Activated naive CD8-positive, alpha-beta T cell treated with anti-CD3 and anti-CD28 coated beads, Interleukin-2, amount 50 U/mL, for 16 hours (primary cell): ENCODE measurements at places on chromosomes 6 and 20.
A peak's percentile ranks its signal among the peaks of the same experiment; 100 is the strongest.

DNA sequence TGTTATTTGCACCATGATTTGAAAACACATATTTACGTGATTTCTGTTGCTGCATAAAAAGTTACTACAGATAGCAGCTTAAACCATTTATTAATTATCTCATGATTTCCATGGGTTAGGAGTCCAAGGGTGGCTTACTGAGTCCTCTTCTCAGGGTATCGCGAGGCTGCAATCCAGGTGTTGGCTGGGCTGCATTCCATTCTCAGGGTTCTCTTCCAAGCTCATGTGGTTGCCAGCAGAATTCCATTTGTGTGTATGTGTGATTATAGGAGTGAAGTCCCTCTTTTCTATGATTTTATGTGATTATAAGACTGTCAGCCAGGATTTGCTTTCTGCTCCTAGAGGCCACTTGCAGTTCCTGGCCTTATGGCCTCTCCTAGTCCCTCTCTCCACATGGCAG, 135.1 kb downstream of the FAM83B start:
- no peak for DNase-seq

GRCh38 chr6:20024316-20024673, 187.1 kb downstream of the ID4 start:
- DNase-seq, result no peak

GRCh38 chr6:144997996-144998395, 712.9 kb downstream of the UTRN start:
- no peak for DNase-seq

DNA sequence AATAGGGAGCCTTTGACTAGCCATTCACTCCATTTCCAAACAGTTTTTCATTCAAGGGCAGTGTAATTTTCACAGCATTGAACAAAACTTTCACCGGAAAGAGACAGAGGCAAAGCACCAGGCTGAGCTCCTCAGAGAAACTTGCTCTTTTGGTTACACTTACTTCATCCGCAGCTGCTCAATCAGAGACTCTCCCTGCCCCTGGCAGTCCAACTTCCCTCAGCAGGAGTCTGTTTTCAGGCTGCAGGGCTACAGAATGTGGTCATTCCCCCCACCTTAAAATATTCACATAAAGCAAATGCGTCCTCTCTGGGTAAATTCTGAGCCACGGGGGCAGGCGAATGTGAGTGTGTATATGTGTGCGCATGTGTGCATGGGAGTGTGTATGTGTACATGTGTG, 70.0 kb upstream of the ZNF133 start:
- DNase-seq, result no peak

GRCh38 chr20:3987296-3987695, 28.1 kb downstream of the RNF24 start:
- DNase-seq, result no peak

DNA sequence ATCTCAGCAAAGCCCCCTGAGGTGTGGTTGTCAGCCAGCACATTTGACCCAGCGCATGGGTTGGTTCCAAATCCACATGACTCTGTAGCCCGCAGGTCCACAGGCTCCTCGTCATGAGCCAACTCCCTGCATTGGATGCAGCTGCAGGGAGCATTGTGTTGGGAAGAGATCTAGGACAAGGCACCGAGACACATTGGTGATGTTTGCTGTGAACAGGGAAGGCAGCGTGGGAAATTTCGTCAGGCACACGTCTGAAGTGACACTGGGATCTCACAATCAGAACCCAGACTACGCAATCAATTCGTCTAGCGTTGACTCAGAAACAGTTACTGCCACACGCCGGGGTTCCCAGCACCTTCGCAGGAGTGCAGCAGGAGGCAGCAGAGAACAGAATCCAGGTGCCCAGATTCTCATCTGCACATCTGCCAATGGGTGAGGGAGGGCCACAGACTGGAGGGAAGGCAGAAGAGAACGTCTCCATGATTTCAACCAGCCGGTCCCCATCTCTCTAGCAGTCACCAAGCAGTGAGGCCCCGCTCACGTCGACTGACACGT, 177.0 kb downstream of the TTLL2 start:
- no peak for DNase-seq

DNA sequence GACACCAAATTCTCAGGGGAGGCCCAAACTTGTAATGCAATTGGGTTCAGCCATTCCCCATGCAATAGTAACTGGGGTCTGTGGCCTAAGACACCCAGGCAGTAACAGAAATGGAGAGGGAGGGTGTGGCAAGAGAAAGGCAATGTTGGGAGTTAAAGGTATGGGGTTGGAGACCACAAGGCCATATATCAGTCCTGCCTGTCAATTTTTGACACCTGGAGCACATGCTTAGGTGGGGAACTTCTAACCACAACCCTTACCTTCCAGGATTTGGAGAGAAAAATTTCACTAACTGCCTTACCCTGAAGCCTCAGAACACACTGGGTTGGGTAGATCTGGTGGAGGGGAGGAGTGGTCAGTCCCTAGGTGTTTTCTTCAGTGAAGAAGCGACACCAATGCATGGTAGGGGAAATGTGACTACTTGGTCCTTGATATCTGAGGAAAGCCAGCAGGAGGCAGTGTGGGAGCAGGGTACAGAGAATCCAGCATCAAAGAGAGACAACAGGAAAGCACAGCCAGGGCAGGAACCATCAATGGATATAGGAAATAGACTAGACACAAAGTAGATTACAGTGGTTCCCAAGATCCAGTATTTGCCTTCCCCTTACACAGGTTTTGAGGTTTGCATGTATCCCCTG, 6.8 kb upstream of the USP49 start:
- peak; percentile 34 for DNase-seq

DNA sequence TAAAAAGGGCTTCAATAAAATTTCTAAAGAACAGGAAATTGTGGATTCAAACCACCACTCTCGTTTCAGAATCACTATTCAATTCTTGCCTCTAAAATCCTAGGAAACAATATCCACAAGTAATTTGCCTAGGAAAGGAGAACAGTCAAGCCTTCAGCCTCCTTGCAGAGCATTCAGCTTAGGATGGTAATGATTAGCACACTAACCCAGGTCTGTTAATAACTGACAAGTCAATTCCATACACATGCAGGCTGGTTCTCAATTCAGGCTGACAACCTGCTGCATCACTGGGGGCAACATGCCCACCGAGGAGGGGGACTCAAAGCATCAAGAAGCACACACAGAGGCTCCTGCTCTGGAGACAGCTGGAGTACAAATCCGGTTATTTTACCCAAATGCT, 57.6 kb downstream of the GMDS start:
- no peak for DNase-seq

DNA sequence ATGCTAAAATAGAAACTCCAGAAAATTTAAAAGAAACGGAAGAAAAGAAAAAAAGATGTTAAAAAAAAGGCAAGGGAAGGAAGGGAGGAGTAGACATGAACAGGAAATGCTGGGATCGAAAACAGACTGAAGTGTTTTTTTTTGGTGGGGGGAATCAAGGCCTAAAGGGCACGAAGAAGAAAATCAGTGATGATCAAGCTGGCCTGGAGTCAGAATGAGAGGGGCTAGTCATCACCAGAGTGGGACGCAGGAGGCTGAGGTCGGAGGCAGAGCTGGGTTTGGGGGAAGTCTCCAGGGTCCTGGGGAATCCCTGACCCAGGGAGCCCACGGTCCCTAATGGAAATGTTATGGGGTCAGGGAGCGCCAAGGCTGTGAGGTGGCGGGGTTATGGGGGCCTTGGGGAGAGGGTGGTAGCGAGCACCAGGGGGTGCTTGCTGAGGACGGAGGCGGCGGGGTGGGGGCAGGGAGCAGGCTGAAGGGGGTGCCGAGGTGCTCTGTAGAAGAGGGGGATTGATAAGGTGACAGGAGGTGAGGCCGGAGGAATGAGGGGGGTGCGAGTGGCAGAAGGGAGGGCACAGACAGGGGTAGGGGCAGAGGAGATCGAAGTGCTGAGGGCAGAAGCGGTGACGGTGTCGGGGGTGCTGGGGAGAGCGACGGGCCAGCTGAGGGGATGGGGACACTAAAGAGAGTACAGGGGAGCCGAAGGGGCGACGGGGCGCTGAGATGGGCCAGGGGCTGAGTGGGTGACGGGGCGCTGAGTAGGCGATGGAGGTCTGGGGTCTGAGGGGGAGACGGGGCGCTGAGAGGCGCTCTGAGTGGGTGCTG, 684 bp downstream of the ZNFX1 start:
- DNase-seq, result no peak

DNA sequence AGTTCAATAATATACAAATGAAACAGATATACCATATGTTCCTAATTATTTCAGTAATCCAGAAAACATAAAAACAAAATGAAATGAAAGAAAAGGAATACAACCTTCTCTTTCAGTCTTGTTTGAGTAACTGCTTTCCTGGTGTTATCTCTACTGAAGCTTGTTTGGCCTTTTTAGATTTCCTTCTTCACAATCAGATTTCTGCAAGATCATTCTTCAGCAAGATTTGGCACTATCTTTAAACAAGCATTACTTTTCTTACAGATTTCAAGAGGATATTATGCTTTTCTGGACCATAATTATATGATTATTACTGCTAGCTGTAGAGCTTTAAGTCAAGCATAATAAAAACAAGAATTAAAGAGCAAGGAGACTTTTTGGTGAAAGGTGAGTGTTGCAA, 120.2 kb downstream of the MYB start:
- no peak for DNase-seq

- no peak for DNase-seq
These were observed 22.2 kb downstream of the PSMG4 start for GRCh38 chr6:3280866-3281465.

GRCh38 chr20:45617591-45617990, 11.9 kb upstream of the WFDC10A start:
- no peak for DNase-seq

- no peak for DNase-seq
These were observed 968.4 kb upstream of the SLC35B3 start for GRCh38 chr6:9403736-9404135.

GRCh38 chr20:32841174-32841573, 17.5 kb upstream of the EFCAB8 start:
- no peak for DNase-seq

- DNase-seq, result no peak
These were observed 51.9 kb upstream of the UBR2 start for GRCh38 chr6:42511803-42512422.

DNA sequence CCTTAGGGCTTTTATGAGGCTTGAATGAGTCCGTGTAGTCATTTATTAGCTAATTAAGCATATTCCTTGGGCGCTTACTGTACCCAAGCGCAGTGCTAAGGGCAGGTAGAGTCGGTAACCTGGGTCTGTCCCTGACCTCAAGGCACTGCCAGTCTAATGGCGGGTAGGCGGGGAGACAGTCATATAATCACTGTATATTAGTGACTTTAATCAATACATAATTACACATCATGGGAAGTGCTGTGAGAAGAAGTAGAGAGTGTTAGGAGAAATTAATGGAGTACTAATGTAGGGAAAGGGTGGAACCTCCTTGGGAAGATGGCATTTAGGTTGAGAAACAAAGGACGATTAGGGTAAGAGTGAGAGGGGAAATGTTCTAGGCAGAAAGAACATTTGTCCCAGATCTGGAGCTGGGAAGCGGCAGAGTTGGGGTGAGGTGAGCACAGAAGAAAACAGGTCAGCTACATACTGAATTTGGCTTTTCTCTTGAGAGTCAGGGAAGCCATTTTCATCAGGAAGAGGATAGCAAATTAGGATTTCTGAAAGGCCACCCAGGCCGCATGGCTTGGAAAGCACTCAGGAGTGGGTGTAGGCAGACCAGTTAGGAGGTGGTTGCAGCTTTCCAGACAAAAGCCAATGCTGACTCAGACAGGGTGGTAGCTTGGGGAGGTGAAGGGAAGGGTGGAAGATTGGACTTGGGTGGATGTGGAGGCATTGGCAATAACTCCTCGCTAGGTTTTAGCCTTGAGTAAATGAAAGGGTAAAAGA, 954 bp upstream of the BLCAP start:
- no peak for DNase-seq

DNA sequence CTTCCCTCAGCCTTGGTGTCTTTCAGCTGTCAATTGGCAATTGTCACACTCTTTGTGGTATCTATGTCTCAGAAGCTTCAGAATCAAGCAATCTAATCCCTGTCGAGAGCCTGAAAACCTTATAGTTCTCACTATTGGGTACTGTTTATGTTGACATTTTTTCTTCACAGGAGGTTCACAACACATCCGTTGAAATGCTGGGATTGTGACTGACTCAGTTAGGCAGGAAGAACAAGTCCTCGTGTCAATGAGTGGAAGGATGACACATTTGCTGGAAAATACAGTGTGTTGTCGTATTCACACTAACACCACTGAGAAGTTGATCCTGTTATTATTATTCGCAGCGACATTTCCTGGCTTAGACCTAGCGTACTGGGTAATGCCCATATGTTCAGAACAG, 163.9 kb upstream of the CITED2 start:
- no peak for DNase-seq

- no peak for DNase-seq
These were observed 42.4 kb downstream of the TNFRSF21 start for GRCh38 chr6:47267301-47267700.

- no peak for DNase-seq
These were observed 112.0 kb upstream of the SGK1 start for GRCh38 chr6:134429861-134430380.

DNA sequence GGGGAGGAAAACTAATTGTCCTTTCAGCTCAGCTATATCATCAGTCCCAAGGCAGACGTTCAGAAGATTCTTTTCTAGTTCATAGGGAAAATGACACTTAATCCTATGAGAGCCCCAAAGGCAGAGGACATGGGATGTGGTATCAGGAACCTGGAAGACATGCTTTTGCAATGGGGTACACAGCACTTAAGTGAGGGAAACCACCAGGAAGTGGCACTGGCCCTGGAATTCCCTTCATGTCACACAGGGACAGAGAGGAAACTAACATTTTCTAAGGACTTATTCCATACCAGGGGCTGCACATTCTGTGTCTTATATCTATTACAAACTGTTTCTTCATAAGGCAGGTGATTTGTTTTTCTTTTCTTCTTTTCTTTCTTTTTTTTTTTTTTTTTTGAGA, 28.2 kb downstream of the VPS52 start:
- no peak for DNase-seq

GRCh38 chr6:81093051-81093450, 659.4 kb downstream of the TENT5A start:
- DNase-seq, result no peak

DNA sequence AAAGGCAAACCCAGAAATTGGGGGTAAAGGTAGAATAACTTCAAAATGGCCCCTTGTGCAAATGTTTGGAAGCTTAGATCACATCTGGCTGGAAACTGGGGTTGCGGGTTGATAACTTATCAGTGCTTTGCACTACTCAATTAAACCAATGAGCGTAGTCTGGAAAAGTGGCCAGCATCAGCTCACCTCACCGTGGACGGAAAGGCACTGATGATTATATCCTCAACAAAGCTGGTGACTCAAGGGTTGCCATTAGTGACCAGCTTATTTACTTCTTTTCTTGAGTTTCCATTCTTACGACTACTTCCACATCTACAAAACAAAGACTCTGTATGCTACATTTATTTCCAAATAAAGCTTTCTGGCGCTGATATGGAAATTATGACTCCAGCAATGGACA, 198.5 kb upstream of the HEY2 start:
- DNase-seq, result no peak

- no peak for DNase-seq
These were observed 41.7 kb downstream of the GFOD1 start for GRCh38 chr6:13445744-13446115.
